ENCODE measurements at places on chromosomes 7 and 10. TPM values are rescaled to one million over a fixed set of nuclear protein-coding genes. Genes with fewer than 3 reads are reported as not detected.

Gene GBX1
- 0.64 TPM for total RNA-seq

Gene ZNF22
- 41.2 TPM for total RNA-seq

Gene CACNA2D1
- total RNA-seq = 52.7 TPM

Gene MKRN1
- 100.0 TPM for total RNA-seq

Gene SHLD2
- total RNA-seq = 30.8 TPM

Gene ANXA11
- total RNA-seq = 96.7 TPM

Gene AKR1C2
- total RNA-seq = 7.9 TPM

Gene PAX2
- 122 TPM for total RNA-seq

Gene TET1
- total RNA-seq = 16.5 TPM

Gene ST8SIA6
- 1.9 TPM for total RNA-seq

Gene H2BK1
- not detected for total RNA-seq

Gene FLNC
- total RNA-seq = 190 TPM

Gene HOXA6
- 72.5 TPM for total RNA-seq

Gene GIMAP7
- total RNA-seq = 8.0 TPM

Gene SRRM3
- 1.5 TPM for total RNA-seq

Gene ABCB4
- total RNA-seq = 2.4 TPM

Gene ADRB1
- 0.53 TPM for total RNA-seq

Gene GATA3
- total RNA-seq = 26.7 TPM

Gene AKR1C4
- total RNA-seq = not detected

Data from metanephros (tissue), 2 donors.